ENCODE measurements at places on chromosomes 3 and 15.

DNA sequence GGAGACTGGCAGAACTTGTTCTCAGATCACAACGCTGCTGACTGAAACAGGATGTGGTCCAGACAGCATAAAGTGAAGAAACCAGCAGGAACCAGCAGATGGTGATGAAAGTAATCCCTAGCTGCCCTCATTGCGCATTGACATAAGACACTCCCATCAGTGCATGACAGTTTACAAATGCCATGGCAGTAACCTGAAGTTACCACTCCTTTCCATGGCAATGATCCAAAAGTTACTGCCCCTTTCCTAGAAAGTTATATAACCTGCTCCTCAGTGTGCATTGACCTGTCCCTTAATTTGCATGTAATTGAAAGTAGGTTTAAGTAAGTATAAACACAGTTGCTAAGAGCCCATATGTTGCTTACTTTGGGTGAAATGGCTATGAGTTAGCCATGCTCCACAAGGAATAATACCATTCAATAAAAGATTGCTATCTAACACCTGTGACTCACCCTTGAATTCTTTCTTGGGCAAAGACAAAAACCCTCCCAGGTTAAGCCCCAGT, 149.1 kb upstream of the CD96 start:
- peak; percentile 62 for DNase-seq

- DNase-seq = no peak
Observed at GRCh38 chr3:136617198-136617597, 135.0 kb downstream of the STAG1 start.

DNA sequence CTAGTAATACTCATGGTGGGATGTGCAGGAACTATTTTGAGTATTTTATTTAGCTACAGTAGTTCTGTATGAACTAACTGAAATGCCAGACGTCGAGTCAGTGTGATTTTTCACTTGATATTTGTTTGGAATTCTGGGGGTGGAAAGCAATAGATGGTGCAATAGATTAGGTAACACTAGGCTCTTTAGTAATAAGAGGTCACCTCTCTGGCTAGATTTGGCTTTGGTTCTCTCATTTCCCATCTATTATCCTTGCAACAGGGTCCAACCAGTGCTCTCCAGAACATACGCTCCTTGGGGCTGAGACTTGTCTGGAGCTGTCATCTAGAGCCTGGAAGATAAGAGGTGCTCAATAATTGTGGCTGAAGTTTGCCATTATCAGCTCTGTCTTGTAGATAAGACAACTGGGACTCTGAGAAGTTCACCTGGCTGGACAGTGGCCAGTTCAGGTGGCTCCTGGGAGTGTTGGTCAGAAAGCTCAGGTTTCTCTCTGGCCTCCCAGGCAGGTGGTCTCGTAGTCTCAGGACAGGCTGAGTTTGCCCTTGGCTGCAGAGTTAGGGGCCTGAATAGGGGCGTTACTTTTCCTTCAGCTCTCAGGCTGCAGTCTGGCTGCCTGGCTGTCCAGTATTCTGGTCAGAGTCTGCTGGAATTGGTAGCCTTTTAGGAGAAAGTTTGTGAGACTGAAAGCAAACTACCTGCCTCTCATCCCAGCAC, 277.5 kb upstream of the RGMA start:
- DNase-seq = no peak

GRCh38 chr3:58214484-58215316, 3.9 kb upstream of the DNASE1L3 start:
- DNase-seq = no peak

- DNase-seq = no peak
Observed at GRCh38 chr3:142958707-142959106, 4.8 kb downstream of the PAQR9 start.

- no peak for DNase-seq
Observed at GRCh38 chr15:89770041-89770440, 6.1 kb upstream of the MESP2 start.

DNA sequence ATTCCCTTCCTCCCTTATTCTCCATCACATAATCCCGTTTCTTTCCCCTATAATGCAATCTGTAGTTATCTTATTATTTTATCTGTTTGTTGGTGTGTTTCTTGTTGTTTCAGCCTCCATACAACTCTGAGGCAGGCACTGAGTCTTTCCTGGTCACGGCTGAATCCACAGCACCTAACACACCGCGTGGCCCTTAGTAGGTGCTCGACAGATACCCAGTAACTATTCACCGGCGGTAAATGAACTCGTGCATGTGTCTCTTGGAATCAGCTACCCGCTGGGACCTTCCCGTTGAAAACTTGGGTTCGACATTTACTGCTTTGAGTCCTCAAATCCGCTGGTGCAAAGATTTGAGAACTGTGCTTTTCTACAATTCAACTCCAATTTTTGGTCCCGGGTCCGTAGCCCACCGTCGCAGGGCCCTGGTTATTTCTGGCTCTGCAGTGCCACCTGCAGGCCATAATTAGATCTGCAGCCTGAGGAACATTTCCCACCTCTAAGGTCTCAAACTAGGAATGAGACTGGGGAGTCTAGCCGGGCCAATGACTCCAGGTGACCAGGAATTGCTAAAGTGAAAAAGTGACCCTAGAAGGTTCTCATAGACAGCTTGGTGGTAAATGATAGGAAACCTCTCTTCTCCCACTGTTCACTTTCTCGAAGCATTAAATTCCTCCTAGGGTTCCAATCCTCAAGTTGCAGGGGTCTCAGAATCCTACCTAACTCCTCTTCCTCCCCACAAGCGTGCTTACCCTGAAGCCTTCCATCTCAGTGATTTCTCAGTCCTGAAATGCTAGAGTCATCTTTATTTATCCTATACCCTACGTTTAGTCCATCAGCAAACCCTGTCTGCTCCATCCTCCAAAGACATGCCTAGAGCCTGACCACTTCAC, 40.0 kb upstream of the TRH start:
- peak; percentile 52 for DNase-seq

GRCh38 chr15:42045211-42045615, 24.4 kb upstream of the PLA2G4E start:
- no peak for DNase-seq

DNA sequence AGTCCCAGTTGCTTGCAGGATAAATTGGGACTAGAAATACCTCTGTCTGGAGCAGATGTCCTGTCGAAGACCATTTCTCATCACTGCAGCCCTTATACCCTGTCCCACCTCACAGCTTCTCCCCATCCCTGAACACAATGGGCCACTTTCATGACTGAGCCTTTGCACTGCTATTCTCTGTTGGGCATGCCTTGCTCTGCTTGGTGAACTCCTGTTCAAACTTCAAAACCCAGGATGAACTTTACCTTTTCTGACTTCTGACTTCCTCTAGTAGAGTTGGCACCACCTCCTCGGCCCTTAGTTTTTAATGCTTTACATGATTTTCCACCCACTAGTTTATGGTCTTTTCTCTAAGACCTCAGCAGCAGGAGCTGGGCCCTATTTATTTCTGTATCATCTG, 48.4 kb downstream of the ST6GAL1 start:
- no peak for DNase-seq

- no peak for DNase-seq
Observed at GRCh38 chr3:175336406-175337133, 477.4 kb downstream of the NAALADL2 start.

DNA sequence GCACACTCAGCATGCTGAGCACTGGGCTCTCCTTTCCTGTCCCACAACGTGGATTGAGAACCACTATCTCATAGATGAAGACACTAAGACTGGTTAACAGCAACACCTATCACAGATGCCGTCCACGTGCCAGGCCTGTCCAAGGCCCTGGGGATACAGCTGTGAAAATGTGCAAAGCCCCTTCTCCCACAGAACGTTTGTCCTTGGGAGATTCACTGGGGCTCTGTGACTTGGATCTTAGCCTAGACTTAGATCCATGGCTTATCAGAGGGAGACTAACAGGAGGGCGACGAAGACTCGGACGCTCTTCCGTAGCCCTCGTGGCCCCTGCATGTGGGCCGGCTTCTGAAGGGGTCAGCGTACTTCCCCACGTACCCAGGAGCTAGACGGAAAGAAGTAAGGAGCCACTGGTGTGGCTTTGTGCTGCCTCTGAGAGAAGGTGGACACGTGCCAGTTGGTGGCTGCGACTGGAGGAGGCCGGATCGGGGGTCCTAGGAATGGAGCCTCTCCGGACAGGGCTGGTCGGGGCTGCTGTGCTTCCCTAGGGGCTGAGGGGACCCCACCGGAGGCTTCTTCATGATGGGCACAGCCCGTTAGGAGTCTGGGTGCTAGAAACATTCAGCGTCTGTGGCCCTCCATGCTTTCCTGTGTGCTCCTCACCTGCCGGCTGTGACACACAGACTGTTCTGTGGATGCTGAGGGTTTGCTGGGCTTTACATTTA, 964 bp downstream of the NRROS start:
- no peak for DNase-seq

- DNase-seq = no peak
Observed at GRCh38 chr3:170999737-171000242, 26.7 kb downstream of the SLC2A2 start.

GRCh38 chr3:65485826-65486469, 552.8 kb downstream of the MAGI1 start:
- no peak for DNase-seq

- DNase-seq = no peak
Observed at GRCh38 chr3:56467108-56467507, 1.2 kb downstream of the ERC2 start.

DNA sequence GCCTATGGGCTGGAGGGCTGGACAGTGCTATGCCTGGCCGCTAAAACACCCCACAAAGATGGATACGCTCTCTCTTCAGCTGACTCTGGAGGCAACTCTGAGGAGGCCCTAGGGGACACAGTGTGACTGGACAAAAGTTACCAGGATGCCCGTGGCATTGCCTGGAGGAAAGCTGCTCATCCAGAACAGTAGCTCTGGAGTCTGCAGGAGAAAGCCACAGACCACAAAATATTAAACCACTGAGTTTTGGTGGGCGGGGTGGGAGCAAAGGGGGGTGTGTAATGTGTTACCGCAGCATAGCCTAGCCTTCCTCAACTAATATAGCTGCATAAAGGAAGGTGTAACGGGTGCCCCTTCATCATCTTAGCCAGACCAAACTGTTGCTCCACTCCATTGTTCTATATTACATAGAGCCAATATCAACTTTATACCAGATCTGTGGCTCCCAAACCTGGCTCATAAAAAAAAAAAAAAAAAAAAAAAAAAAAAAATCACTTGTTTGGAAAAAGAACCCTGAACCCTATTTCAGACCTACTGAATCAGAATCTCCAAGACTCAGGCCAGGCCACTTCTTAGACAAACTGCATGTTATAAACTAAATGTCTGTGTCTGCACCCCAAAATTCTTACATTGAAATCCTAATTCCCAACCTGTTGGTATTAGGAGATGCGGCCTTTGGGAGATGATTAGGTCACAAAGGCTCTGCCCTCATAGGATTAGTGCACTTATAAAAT, 132.6 kb downstream of the TNIK start:
- no peak for DNase-seq

DNA sequence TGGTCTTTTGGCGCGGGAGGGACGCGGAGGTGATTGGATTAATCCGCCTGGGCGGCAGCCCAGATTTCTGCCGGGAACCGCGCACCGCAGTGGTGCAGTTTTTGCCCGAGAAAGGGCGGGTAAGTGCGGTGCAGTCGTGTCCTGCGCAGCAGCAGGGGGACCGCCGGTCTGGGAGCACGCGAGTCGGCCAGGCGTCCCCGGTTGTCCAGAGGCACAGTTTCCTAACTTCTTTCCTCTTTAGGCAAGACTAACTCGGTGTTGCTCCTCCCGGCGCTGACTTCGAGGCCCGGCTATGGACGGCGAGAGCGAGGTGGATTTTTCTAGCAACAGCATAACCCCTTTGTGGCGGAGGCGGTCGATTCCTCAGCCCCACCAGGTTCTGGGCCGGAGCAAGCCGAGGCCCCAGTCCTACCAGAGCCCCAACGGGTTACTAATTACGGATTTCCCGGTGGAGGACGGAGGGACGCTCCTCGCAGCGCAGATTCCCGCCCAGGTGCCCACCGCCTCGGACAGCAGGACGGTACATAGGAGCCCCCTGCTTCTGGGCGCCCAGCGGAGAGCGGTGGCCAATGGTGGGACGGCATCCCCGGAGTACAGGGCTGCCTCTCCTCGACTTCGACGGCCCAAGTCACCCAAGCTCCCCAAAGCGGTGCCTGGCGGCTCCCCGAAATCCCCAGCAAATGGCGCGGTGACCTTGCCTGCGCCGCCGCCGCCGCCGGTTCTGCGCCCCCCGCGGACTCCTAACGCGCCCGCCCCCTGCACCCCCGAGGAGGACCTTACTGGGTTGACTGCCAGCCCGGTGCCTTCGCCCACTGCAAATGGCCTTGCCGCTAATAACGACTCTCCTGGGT, 736 bp downstream of the ARHGEF26 start:
- DNase-seq = no peak

- peak; percentile 44 for DNase-seq
Observed at GRCh38 chr15:94164202-94164807, 67.1 kb upstream of the MCTP2 start.

All from CD8-positive, alpha-beta memory T cell (primary cell).